ENCODE measurements at places on chromosomes 16 and 17.

DNA sequence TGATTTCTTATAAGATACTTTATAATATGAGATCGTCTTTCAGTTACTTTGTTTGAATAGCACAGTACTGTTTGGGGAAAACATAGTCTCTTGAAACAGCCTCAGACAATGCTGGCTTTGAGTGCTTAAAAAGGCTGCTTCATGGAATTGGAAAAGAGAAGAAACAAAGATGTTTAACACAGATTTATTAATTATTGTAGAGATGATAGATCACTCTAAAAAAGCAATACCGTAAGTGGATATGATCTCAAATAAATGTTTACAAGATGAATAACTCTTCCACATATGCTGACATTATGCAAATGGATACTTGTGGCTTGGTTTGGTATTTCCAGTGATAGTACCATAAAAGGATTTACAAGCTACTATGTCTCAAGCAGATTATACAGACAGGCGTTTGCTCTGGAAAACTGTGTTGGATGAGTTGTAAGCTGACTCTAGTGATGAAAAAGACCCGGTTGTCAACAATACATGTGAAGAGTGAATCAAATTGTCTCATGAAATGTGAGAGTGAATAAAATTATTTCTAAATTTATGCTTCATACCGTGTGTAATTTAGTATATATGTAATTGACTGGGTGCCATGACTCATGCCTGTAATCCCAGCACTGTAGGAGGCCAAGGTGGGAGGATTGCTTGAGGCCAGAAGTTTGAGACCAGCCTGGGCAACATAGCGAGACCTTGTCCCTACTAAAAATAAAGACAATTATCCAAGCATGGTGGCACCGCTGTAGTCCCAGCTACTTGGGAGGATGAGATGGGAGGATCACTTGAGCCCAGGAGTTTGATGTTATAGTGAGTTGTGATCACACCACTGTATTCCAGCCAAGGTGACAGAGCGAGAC, 105.4 kb downstream of the FTO start:
- no peak overlapping the region for H3K4me3 ChIP-seq
- peaks cover 9% of the 10 kb centered on the region for H3K4me1 ChIP-seq
- no peak overlapping the region for H3K27ac ChIP-seq
- DNase-seq = no peak
- no peaks in the 10 kb centered on the region for H3K27me3 ChIP-seq
- H3K36me3 ChIP-seq = no peaks in the 10 kb centered on the region

GRCh38 chr17:49645654-49646053, 32.2 kb downstream of the SPOP start:
- peak overlapping the region; percentile 93 for H3K27ac ChIP-seq
- peaks cover 42% of the 10 kb centered on the region for H3K4me1 ChIP-seq
- H3K27me3 ChIP-seq = no peaks in the 10 kb centered on the region
- DNase-seq = no peak
- peak overlapping the region; percentile 16 for H3K4me3 ChIP-seq

GRCh38 chr16:52372313-52372712, 174.6 kb downstream of the TOX3 start:
- no peaks in the 10 kb centered on the region for H3K27me3 ChIP-seq
- no peak overlapping the region for H3K27ac ChIP-seq
- no peaks in the 10 kb centered on the region for H3K36me3 ChIP-seq
- no peak for DNase-seq
- H3K4me3 ChIP-seq = no peak overlapping the region

GRCh38 chr17:34721326-34721725, 141.9 kb downstream of the TMEM132E start:
- H3K27ac ChIP-seq = no peak overlapping the region
- H3K4me1 ChIP-seq = peaks cover 28% of the 10 kb centered on the region
- peaks cover 22% of the 10 kb centered on the region for H3K27me3 ChIP-seq

- H3K27ac ChIP-seq = no peak overlapping the region
- H3K27me3 ChIP-seq = no peaks in the 10 kb centered on the region
- DNase-seq = peak; percentile 10
- H3K4me1 ChIP-seq = peaks cover 10% of the 10 kb centered on the region
- no peaks in the 10 kb centered on the region for H3K36me3 ChIP-seq
Measured at GRCh38 chr17:15377616-15378015, 36.2 kb upstream of the TEKT3 start.

GRCh38 chr16:72099377-72099818, 5.8 kb downstream of the DHX38 start:
- H3K27ac ChIP-seq = no peak overlapping the region
- no peaks in the 10 kb centered on the region for H3K27me3 ChIP-seq
- no peak overlapping the region for H3K4me3 ChIP-seq
- DNase-seq = peak; percentile 40
- H3K4me1 ChIP-seq = peaks cover 9% of the 10 kb centered on the region

GRCh38 chr16:49382916-49383315, 9.3 kb downstream of the C16orf78 start:
- H3K36me3 ChIP-seq = no peaks in the 10 kb centered on the region
- no peak overlapping the region for H3K27ac ChIP-seq

DNA sequence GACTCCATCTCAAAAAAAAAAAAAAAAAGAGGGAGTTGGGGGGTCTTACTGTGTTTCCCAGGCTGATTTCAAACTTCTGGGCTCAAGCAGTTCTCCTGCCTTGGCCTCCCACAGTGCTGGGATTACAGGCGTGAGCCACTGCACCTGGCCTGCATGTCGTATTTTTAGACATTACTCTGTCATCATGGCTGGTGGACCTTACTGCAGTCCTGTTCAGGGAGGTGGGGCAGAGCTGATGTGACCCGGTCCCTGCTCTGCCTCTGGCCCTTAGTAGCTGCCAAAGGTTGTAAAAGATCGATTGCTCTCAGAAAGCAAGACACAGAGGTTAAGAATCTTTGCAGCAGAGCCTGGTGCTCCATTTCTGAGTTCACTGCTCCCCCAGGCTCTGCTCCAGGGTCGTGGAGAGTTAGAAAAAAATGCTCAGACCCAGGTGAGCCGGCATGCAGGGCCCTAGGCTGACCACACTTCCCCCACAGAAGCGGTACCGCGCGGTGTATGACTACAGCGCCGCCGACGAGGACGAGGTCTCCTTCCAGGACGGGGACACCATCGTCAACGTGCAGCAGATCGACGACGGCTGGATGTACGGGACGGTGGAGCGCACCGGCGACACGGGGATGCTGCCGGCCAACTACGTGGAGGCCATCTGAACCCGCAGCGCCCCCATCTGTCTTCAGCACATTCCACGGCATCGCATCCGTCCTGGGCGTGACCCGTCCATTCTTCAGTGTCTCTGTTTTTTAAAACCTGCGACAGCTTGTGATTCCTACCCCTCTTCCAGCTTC, 7.1 kb upstream of the LASP1NB start:
- no peak overlapping the region for H3K4me3 ChIP-seq
- H3K27me3 ChIP-seq = no peaks in the 10 kb centered on the region
- H3K36me3 ChIP-seq = peaks cover 8% of the 10 kb centered on the region
- no peak for DNase-seq
- peaks cover 8% of the 10 kb centered on the region for H3K4me1 ChIP-seq
- no peak overlapping the region for H3K27ac ChIP-seq

All from HCT116 (cell line).